ENCODE measurements at places on chromosomes 3 and 15.

GRCh38 chr15:37823601-37824275, 110.7 kb upstream of the TMCO5A start:
- no peak for DNase-seq

GRCh38 chr15:25249236-25250010, 189.4 kb downstream of the UBE3A start:
- no peak for DNase-seq

- no peak for DNase-seq
Measured at GRCh38 chr3:22959593-22959992, 243.5 kb upstream of the UBE2E2 start.

DNA sequence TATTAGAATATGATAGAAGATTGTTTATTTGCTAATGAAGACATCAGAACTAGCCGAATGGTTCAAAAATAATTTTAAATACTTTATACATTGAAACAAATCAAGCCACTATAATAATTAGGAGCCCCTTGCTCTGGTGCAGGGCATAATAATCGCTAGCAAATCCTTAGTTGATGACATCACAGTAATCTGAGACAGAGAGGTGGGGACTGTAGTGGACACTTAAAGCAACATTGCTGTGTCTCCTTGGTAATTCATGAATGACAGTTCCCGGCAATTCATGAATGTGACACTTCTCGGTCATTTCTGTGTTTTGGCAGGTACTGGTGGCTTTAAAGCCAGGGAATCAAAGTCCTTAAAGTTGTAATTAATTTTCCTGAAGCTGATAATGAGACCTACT, 114.3 kb downstream of the PPM1L start:
- no peak for DNase-seq

GRCh38 chr3:111539351-111540331, 2.4 kb upstream of the CD96 start:
- DNase-seq = peak; percentile 68

DNA sequence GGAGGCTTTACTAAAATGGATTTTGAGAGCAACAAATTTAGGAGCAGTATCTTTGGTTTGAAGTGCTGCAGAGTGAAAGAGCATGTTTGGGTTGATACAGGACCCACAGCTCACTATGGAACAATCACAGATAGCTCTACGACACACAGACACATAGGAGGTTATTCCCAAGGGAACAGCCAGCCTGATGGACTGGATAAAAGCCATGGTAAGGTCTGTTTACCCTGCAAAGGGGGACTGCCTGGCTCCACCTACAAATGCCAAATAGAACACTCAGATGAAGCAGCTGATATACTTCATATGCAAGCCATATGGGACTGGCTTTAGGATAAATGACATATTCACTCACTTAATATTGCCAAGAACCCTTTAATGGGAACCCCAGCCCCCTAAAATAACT, 75.4 kb downstream of the CDC25A start:
- no peak for DNase-seq

DNA sequence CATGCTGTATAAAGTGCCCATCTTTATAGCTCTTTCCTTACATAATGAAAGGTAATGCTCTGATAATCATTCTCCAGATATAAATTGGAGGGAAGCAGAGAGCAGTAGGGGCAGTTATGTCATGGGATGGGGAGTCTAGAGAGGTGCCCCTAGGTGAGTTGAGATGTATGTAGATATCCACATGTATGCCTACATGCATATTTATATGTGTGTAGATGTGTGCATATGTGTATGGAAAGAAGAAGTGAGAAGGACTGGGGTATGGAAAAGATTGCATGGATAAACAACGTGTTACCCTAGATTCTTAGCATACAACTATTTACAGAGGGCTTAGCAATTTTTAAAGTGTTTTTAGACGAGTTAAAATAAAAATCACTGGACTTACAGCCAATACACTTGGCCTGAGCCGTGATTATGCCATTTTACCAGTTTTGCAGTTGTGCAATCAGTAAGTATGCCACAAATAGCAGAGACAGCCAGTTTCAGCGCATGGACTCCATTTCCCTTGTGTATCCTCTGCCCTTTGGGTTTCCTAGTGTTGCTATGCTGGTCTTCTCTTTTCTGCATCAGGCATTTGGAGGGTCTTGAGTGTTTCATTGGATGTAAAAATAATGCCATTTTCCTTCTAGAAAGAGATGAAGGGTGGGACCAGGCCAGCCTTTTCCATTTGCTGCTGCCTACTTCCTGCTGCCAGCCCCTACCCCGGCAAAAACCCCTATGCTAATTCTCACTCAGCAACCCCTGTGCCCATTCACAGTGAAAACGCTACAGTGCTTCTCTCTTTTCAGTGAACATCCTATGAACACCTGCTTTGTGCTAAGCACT, 199.4 kb upstream of the NR2E3 start:
- DNase-seq = no peak

DNA sequence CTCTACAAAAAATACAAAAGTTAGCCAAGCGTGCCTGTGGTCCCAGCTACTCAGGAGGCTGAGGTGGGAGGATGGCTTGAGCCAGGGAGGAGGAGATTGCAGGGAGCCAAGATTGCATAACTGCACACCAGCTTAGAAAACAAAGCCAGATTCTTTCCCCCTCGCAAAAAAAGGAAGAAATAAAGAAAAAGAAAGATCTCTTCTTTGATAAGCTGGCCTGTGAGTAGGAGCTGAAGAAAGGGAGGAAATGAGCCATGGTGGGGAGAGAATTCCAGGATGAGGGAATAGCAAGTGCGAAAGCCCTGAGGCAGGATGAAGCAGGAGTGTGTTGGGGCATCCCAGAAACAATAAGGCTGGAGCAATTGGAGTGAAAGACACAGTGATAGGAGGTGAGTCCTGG, 24.5 kb upstream of the TOP2B start:
- DNase-seq = no peak

DNA sequence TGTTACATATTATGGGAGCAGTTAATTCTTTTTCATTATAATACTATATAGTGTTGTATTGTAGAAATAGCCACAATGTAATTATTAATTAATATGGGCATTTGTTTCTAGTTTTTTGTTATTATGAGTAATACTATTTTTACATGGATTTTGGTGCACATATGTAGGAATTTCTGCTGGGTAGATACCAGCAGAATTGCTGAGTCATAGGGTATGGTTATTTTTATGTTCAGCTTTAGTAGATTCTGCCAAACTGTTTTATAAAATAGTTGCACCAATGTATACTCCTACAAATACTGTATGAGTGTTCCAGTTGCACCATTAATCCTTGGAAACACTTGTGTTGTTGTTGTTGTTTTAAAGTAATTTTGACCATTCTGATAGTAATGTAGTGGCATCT, 91.5 kb downstream of the SH3GL3 start:
- DNase-seq = no peak

Measured in activated CD4-positive, alpha-beta T cell treated with anti-CD3 and anti-CD28 coated beads, Interleukin-2, amount 50 U/mL, for 48 hours (primary cell).